ENCODE measurements at places on chromosomes 5 and 9.

DNA sequence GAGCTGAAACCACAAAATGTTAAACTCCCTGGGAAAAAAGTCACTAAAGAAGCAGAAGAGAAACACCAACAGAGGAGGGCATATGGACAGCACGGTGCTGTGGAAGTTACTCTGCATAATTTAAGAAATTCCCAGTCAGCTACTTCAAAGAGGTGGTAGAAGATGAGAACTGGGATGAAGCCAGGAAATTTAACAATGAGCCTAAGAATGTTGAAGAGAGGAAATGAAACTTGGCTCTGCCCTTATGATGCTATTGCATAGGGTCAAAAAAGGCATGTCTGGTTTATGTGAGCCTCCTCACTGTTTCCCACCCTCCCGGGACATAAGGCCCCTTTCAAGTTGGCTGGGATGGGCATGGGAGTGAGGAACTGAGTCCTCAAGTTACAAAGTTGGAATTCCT, 25.4 kb upstream of the SNX18 start:
- no peak for DNase-seq

- DNase-seq = no peak
These were observed 118.6 kb downstream of the ARRDC3 start for GRCh38 chr5:91264311-91265051.

DNA sequence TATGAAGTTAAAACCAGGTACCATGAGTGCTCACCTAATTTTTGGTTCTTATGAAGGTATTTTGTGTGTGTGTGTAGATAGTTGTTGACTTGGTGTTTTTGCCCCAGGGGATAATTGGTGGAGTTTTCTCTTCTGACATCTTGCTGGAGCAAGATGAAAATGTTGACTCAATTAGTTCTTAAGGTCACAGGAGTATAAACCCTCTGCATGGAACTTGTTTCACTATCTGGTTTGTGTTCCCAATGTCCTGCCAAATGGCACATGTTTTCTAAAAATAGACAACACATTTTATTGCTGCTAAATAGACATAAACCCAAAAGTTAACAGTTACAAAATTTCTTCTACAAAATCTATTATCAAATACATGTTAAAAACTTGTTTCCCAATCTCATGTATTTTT, 180.9 kb downstream of the FAM170A start:
- no peak for DNase-seq

GRCh38 chr5:138708791-138709190, 44.4 kb upstream of the CTNNA1 start:
- no peak for DNase-seq

GRCh38 chr5:12013351-12013750, 109.1 kb upstream of the CTNND2 start:
- no peak for DNase-seq

DNA sequence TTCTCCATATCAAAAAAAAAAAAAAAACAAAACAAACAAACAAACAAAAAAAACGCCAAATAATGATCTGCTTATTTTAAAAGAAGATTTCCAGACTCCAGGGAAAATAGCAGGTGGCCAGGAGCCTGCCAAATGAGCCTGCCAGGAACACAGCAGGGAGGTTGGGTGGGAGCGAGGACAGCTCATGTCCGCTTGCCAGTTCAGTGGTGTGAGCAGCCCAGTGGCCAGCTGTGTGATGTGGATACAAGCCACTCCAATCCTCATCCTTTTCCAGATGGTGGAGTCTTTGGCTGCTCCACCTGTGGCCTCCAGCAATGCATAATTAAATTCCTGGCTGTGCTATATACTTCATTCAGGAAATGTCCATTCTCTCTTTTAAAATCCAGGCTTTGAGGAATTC, 1025.1 kb upstream of the C9orf72 start:
- DNase-seq = no peak

DNA sequence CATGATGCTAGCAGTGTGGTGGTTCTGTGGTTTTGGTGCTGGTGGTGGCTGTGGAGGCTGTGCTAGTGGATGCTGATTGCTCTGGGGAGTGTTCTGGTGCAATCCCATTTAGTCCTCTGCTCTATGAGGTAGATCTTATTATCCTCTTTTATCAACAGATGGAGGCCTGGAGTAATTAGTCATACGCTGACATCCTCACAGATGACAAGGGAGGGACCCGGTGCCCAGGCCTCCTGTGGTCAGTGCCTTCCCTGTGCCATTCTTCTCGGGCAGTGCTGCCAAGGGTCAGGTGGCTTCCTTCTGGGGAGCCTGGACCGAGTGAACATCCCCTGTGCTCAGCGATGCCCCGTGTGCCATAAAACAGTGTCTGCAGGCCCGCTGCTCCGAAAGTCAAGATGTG, 74.5 kb downstream of the COL5A1 start:
- DNase-seq = no peak

- no peak for DNase-seq
These were observed 57.8 kb upstream of the FBXL7 start for GRCh38 chr5:15442193-15442570.

GRCh38 chr5:156446526-156446925, 119.6 kb downstream of the SGCD start:
- no peak for DNase-seq

DNA sequence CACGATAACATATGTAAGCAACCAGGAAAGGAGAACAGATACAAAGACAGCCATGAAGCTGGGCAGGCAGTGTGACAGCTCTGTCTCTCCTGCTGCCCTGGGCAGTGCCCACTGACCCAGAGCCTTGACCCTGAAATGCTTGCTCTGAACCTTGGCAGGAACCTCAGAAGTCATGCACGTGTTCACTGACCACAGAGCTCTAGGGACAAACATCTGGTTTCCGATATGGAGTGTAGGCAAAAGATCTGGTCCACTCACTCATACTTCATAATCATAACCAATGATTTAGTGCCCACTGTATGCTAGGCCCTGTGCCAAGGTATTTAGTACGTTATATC, 102.6 kb downstream of the FSTL4 start:
- no peak for DNase-seq

DNA sequence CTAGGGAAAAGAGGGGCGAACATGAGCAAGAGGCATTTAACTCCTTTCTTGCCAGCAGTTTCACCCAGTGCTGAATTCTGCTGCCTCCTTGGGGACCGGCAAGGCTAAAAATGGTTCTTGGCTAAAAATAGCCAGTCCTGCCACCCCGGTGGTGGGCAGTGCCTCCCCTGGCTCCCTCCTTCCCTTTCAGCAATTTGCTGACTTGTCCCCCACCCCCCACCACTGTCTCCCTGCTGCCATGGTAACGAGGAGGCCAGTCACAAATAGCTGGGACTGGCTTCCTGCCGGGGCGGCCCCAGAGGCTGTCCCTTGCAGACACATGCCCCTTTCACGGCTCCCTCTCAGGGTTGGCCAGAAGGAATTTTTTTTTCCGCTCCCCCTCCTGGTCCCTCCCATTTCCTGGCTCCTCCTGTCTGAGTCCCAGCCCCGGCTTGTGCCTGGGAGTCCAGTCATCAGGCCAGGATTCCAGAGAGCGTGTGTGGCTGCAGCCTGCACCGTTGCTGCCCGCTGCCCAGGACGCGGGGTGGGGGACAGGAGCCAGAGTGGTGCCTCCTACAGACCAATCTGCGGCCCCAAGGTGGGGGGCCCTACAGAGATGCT, 130.3 kb downstream of the RGS3 start:
- peak; percentile 95 for DNase-seq

- no peak for DNase-seq
These were observed 64.7 kb downstream of the BRINP1 start for GRCh38 chr9:119304555-119304954.

DNA sequence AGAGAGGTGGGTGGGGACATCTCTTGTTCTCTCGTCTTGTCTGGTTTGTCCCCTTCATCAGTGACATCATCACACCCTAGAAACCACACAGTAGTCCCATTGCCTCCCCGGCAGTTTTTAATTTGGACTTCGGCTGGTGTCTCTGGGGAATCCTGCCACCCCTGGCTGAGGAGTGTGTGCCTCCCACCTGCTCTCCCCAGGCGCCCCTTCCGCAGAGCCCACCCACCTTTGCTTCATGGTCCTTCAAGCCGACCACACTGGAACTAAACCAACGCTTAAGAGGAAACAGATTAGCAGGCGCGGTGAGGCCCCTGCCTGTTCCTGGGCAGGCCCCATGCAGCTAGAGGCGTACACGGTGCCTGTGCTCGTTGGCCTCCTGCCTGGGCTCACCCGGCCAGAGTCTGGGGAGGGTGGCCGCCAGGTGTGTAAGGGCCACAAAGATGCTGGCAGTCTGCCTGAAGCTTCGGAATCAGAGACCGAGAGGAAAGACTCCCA, 107.6 kb upstream of the SPRY4 start:
- no peak for DNase-seq

DNA sequence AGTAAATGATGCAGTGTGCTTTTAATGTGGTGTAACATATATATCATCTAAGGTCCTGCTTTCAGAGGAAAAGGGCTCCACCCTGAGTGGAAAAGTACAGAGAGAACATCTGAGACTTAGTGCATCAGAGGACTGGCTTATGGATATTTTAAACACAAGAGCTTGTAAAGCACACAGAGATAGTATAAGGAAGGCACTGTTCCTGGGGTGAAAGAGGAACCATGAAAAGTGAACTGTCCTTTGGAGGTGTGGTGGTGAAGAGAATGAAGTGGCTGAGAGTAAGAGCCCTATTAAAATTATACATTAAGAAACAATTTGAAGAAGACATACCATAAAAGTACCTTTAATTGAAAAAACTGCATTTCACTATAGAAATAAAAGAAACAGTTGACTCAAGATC, 68.9 kb downstream of the CSF2 start:
- DNase-seq = no peak

- DNase-seq = no peak
These were observed 113.0 kb downstream of the TRIM32 start for GRCh38 chr9:116800074-116800473.

- no peak for DNase-seq
These were observed 14.9 kb downstream of the DEPDC1B start for GRCh38 chr5:60685028-60685427.

DNA sequence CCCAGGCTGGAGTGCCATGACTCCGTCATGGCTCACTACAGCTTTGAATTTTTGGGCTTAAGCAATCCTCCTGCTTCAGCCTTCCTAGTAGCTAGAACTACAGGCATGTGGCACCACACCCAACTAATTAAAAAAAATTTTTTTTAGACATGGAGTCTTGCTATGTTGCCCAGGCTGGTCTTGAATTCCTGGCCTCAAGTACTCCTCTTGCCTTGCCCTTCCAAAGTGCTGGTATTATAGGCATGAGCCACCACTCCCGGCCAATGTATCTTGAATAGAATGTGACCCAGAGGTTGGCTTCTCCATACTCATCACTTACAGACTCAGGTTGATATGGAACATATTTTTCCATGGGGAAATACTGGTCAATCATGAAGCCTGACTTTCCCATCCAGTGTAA, 51.2 kb upstream of the JAK2 start:
- DNase-seq = no peak

GRCh38 chr9:137664676-137665075, 45.9 kb downstream of the EHMT1 start:
- no peak for DNase-seq

DNA sequence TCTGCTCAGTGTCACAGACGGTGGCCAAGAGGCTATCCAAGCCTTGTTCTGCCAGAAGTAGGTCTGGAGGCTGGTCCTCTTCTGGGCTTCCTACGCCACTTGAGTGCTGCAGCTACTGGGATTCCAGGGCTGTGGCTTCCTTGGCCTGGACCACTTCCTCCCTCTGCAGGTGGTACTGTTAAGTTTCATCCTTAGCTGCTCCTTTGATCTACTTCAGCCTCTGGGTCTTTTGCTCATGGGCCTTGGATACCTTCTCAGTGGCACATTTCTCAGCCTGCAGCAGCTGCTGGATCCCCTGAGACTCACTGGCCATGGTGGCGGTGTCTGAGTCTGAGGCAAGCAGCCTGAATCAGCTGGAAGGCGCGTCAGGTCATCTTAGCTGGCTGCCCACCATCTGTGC, 10.3 kb downstream of the CNOT8 start:
- DNase-seq = no peak

DNA sequence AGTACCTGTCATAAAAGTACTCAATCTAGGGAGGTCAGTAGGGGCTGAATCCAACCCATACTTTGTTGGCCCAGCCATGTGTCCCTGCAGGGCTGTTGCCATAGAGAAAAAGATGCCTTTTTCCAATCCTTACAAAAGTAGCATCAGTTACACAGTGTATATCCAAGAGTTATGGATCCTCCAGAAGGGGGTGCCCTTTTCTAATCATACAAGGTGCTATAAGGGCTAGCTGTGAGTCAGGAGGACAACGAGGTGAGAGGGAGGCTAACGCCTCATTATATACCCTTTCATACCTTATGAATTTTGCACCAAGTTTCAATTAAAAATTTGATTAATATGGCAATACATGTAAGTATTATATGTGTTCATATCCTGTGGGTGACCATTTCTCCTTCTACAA, 4.8 kb downstream of the KIAA0825 start:
- no peak for DNase-seq

GRCh38 chr9:109171926-109172325, 4.9 kb upstream of the FRRS1L start:
- DNase-seq = peak; percentile 11

DNA sequence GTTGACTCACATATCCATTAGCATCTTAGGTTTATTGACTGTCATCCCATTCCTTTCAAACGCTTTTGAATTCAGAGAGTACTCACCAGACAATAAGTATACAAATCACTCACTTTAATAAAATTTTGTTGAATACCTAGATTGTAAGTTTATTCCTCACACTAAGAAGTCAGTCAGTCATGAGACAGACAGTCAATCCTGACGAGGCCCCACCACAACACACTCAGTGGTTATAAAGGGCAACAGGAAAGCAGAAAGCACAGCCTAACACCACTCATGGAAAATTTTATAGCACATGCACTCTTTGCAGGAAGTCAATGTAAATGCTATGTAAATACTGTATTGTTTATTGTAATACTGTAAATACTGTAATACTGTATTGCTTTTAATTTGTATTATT, 176.3 kb upstream of the PTGER4 start:
- DNase-seq = no peak

- DNase-seq = no peak
These were observed 4.5 kb downstream of the ST6GALNAC4 start for GRCh38 chr9:127912296-127912695.

GRCh38 chr5:169258372-169259000, 42.5 kb downstream of the SLIT3 start:
- DNase-seq = peak; percentile 87

DNA sequence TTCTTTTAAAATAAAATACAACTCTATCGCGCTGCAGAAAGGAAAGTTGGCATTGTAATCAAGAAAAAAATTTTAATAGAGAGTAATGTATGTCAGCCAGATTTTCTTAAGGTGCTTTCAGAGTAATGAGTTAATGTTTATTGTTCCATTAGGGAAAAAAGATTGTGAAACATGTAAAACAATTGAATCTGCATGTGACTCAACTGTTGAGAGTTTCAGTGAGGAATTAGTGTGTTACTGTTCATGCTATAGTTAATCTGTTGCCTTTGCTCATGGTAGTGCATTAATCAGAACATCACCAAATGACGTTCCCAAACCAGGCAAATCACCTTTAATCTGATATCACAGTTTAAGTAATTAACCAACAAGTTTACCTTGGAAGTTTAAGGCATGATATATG, 600.5 kb downstream of the NR2F1-AS1 start:
- DNase-seq = no peak

GRCh38 chr5:79076819-79077218, 7.3 kb downstream of the BHMT2 start:
- DNase-seq = no peak

- peak; percentile 46 for DNase-seq
These were observed 63.7 kb downstream of the GLIS3 start for GRCh38 chr9:4235871-4236804.

GRCh38 chr5:6436715-6437331, 11.8 kb upstream of the UBE2QL1 start:
- DNase-seq = no peak

- no peak for DNase-seq
These were observed 115.1 kb upstream of the ZNF366 start for GRCh38 chr5:72622170-72622760.
